ENCODE measurements at places on chromosomes 5 and 9.

- no peak for DNase-seq
Observed at GRCh38 chr5:88671106-88671504, 211.9 kb downstream of the MEF2C start.

DNA sequence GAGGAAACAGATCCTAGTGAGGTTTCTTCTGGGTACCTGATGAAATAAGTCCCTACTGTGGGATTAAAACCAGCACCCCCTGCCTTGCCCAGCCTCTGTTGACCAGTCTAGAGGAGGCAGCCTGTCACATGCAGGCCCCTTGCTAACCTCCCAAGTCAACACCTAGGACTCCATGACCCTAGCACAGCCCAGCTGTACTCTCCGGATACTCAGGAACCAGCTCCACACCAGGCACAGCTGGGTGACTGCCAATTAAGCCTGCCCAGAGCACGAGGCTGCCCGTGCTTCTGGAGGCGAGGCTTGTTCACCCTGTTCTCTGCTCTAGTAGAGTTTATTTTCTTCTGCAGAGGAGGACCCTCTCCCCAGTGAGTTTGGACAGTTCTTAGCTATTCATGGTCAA, 92.5 kb downstream of the SNX24 start:
- no peak for DNase-seq

GRCh38 chr5:40066616-40067015, 613.1 kb upstream of the PTGER4 start:
- DNase-seq, result no peak

DNA sequence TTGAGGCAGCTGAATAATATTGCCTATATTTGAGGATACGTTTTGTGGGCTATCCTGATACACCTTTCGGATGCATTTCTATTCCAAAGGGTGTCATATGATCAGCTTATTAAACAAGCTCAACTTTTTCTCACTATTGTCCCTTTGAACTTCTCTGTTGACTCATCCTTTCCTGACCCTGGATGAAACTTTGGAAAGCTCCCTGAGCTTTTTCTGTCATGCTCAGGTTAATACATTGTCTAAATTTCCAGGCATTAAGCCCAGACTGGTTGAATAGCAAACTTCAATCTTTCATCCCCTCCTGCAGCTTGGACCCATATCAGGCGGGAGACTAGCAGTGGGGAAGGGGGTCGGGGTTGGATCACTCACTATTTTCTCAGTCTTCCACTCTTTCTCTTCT, 104.9 kb upstream of the PTPN3 start:
- no peak for DNase-seq

GRCh38 chr5:172868924-172869591, 35.0 kb downstream of the ERGIC1 start:
- peak; percentile 94 for DNase-seq

GRCh38 chr5:59328709-59329296, 564.7 kb downstream of the PDE4D start:
- peak; percentile 94 for DNase-seq

DNA sequence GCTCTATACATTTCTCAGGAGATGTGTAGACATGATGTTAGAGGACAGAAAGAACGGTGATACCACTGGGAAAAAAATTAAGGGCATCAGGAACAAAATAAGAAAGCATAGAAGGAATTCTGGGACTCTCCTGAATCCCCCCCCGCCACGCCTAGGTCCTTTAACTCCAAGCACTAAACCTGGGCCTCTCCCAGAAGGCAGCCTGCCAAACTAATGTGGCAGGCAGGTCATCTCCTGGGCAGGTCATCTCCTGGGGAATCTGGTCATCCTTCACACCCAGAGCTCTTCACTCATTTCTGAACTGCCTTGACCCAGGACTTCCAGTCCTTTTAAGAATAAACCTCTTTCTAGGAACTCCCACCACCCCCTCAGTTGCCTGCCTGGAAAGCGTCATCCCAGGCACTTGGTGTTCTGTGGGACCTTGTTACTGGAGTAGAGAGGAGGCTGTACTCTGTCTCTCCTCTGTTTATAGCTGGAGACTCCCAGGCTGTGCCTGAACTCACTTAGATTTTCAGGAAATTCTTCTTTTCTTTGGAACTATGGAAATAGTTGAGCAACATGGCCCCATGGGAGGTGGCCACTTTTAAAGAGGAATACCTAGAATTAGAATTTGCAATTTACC, 24.1 kb downstream of the PSAT1 start:
- DNase-seq, result no peak

DNA sequence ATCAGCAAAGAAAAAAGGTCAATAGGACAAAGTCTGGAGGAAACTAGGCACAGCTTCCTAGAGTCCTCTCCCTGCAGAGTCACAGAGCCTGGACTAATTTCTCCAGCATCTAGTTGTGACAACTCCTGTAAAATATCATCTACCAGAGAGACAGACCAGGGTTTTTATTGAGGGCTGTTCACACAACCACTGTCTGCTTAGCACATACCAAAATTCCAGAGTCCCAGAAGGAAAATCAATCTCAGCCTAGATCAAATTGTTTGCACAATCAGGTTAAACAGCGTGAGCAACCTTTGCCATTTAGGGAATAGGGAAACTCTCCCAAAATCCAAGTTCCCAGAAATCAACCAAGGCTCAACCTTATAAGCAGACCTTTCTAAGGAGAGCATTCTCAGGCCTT, 190.3 kb downstream of the SYK start:
- DNase-seq, result no peak

- no peak for DNase-seq
Observed at GRCh38 chr5:9455826-9456434, 89.9 kb downstream of the SEMA5A start.

- no peak for DNase-seq
Observed at GRCh38 chr5:438481-438981, 4.4 kb upstream of the EXOC3 start.

DNA sequence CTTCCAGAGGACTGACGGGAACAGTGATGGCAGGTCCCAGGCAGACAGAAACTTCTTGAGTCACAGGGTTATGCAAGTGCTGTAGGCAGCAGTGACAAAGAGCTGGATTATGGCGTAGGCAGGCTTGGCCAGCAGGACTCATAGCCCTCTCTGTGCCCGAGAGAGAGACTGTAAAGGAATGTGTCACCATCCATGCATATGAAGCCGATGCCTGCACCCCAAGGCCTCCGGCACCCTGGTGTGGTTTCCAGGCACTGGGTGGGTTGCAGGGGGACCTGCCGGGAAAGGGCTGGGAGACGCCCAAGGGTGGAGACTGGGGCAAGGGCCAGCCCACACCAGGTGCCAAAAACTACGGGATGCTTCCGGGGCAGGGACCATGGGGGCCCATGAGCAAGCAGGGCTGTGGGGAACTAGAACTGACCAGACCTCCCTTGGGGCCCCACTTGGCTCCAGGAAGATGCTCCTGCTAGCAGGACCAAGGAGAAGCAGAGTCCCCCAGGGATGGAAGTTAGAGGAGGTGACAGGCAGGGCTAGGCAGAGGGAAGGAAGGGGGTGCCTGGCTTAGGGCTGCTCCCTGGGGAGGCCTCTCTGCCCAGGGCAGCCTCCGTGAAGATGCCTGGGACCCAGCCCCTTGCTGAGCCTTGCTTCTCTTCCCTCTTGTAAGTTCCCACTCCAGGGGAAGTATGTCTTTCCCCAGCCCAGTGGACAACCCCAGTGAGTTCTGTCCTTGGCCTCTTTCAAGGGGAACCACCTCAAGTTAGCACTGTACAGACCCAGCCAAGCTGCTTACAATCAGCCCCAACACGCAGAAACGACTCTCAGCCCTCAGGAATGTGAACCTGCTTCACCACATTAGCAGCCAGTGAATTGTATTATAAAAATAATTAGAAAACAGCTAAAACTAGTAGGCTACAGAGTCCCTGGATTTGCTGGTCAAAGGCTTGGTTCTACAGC, 10.5 kb upstream of the IPPK start:
- peak; percentile 45 for DNase-seq

DNA sequence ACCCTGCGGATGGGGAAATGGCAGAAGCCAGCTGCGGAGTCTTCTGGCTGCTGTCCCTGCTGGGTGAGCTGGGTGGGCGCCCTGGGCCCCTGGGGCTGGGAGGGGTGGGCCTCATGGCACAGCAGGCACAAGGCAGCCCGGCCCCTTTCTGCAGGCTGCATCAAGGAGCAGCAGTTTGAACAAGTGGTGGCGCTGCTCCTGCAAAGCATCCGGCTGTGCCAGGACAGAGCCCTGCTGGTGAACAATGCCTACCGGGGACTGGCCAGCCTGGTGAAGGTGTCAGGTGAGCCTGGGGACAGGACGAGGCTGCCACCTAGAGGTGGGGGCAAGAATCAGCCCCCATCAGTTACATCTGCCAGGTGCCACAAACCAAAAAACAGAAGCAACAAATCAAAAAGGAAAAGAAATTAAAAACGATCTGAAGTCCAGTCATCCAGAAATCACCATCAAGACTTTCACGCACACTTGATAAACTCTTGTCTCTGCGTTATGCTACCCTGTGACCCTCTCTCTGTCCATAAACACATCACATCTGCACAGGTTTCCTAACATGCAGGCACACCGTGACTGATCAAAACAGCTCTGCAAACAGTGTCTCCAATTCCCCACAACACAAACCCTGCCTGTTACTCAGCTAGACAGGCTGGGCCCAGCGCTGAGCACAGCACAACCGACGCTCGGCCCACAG, 13.9 kb downstream of the REXO4 start:
- DNase-seq, result peak; percentile 7

Data from iris pigment epithelial cell (primary cell).